Stimulated activated CD8-positive, alpha-beta memory T cell treated with anti-CD3 and anti-CD28 coated beads, Interleukin-12 subunit alpha, Interleukin-12 subunit beta, amount 100 ng/mL, for 4 hours (primary cell): ENCODE measurements at places on chromosomes 1 and 21.

DNA sequence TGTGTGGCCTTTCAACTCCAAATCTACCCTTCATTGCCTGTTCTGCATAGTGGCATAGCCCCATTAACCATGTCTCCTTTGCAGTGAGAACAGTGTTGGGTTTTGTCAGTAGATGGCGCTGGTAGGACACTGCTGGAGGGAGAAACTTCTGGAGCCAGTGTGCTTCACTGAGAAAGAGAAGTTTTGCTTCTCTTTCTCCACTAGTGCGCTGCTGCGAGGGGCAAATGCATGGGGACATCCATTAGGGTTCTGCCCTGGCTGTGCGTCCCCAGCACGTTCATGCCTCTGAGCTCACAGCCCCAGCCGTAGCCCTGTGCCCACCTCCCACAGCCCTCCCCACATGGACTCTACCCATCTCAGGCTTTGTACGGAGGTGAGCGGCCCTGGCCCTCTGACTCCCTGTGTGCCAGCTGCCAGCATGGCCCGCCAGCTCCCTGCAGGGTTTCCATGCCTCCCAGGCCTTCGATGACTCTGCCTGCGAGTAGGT, 53.1 kb downstream of the RIMS3 start:
- peak; percentile 36 for DNase-seq

- DNase-seq, result no peak
These were observed 772.3 kb upstream of the ADAMTS5 start for GRCh38 chr21:27739187-27739586.

GRCh38 chr1:154955718-154956543, at the start of gene PBXIP1:
Gene PBXIP1 (minus strand): TSS chr1:154956099. CDS start chr1:154953721, 2,378 bp downstream.
- DNase-seq, result peak; percentile 51

DNA sequence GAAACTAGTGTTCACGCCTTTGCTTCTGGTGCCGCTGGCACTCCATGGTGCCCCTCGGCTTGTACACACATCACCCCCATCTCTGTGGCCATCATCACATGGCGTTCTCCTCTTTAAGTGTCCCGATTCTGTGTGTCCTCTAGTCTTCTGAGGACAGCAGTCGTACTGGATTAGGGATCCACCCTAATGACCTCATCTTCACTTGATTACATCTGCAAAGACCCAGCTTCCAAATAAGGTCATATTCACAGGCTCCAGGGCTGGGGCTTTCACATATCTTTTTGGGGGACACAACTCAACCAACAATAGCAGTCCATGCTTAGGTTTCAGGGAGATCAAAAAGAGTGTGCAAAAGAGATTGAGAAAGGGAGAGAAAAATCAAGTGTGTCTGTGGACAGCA, 64.9 kb downstream of the HLCS start:
- no peak for DNase-seq

GRCh38 chr1:170225781-170226530, 80.2 kb downstream of the NTMT2 start:
- DNase-seq, result no peak

DNA sequence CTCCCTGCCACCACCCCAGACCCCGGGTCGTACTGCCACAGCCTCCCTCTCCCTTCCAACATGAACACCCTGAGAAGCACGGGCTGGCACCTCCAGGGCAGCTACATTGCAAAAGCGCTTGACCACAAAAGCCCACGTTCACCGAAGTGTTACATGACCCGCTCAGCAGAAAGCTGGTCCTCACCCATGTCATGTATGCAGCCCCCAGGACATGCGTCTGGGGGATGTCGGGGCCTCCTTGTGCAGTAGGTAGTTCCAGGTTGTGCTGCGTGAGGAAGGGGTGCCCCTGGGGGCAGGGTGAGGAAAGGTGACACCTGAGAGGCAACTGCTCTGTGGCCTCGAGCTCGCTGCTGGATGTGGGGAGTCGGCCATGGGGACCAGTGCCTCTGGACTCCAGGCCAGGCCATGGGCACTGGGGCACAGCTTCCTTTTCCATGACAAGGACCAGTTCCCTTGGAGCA, 102.0 kb upstream of the C1orf174 start:
- DNase-seq, result no peak

DNA sequence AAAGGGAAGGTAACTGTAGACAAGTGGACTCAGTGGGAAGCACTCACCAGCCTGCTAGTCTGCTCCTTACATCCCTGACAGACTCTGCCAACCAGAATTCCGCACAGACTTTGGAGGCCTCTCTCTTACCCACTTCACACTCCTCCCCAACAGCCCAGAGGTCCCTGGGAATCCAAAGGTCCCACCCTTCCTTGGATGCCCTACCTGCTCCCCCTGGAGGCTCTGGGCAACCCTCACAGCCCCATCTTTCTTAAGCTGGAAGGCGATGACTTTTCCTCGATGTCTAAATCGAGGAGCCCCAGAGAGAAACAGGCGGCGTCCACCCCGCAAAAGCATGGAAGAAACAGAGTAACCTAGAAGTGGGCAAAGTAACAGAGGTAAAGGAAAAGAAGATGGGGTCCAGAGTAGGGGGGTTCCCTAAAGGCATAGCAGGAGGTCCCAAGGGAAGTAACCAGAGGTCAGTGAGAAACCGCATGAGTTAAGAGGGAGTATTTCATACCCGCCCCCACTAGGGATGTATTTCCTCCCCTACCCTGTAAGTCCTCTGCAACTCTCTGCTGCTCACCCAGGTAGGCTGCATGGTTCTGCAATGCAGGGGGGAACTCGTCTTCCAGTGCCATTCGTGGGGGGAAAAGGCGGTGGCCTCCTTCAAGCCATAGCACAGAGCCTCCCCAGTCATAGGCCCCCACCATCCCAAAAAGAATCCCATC, 8.4 kb downstream of the ITGA10 start:
- no peak for DNase-seq

- no peak for DNase-seq
These were observed 82.7 kb downstream of the CDC7 start for GRCh38 chr1:91583326-91583755.

DNA sequence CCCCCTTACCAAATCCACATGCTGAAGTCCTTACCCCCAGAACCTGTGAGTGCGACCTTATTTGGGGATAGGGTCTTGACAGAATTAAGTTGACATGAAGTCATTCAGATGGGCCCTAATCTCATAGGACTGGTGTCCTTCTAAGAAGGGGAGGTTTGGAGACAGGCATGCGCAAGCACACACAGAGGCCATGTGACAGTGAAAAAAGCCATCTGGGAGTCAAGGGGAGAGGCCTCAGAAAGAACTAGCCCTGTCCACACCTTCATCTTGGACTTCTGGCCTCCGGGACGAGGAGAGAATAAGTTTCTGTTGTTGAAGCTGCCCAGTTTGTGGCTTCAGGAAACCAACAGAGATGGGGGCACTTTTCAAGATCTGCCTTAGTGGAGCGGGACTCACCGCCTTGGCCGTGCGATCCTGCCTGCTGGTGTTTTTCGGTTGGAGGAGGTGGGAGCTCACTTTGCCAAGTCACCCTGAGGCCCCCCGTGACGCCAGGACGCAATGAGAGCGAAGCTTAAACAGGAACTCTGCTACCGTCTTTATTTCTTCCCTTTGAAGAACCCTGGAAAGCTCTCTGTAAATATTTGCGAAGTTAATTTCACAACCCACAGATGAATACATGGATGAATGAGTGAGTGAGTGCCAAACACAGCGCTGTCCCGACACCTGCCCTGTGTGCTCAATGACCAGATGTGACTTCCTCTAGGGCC, 42.5 kb upstream of the C1orf174 start:
- DNase-seq, result no peak

GRCh38 chr1:188155261-188155660, 1326.5 kb downstream of the PLA2G4A start:
- DNase-seq, result no peak

- DNase-seq, result no peak
These were observed 37.4 kb downstream of the ACOT11 start for GRCh38 chr1:54585181-54586066.

GRCh38 chr1:54986025-54986424, 5.6 kb downstream of the TMEM61 start:
- DNase-seq, result no peak

GRCh38 chr1:35777109-35777508, 7.3 kb upstream of the CLSPN start:
- no peak for DNase-seq

GRCh38 chr1:67290236-67290635, 17.4 kb upstream of the IL12RB2 start:
- DNase-seq, result no peak

- DNase-seq, result no peak
These were observed 42.7 kb downstream of the HUNK start for GRCh38 chr21:31915566-31915965.

DNA sequence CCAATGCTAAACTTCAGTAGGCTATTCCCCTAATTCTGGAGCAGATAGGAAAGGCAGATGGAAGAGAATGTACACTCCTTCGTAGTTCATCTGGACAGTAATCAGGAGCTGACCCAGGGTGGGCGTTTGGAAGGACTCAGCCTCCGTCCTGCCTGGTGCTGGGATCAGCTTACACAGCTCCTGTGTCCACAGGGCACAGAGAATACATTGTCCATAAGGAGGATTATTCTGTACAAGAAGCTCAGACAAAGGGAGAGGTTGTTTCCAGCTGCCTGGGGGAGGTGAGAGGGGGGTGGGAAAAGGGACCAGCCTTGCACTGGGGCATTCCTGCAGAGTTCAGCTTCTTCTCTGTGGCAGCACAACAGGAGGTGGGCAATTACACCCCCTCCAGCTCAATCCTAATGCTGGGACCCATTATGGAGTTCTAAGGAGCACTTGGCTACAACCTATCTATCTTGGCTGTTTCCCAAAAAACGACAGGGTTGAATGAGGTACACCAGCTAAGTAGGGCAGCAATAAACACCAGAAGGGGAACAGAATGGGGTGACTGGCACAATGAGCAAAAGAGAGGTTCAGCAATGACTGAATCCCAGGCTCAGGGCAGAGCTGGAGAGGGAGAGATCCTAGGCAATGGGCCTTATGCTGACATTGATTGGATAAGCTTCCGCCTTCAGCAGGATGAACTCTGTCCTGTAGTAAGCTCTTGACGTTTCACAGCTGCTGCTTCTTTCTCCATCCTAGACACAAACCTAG, 7.4 kb downstream of the MED8 start:
- no peak for DNase-seq

- no peak for DNase-seq
These were observed 9.1 kb downstream of the CTSE start for GRCh38 chr1:206014601-206015000.

GRCh38 chr1:203278082-203278884, 27.0 kb upstream of the BTG2 start:
- no peak for DNase-seq

GRCh38 chr1:38183096-38183495, 136.5 kb upstream of the POU3F1 start:
- DNase-seq, result no peak

GRCh38 chr1:22639286-22639685, 2.9 kb downstream of the C1QA start:
- no peak for DNase-seq

DNA sequence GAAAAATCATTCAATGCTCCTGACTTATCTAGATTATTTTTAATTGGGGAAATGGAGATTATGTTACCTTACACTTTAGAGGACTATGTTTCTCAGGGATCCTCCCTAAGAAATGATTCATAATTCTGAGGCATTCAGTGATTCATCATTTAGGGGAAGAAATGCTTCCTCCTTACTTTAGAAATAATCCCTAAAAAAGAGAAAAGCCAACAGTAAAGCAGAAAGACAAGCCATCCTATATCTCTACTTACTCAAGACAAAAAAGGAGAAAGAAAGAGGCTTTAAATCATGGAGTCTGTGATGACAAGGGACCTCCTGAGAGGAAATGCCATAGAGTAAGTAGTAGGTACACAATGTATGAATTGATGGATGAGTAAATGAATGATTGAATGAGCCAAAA, 137.0 kb downstream of the BRINP2 start:
- DNase-seq, result no peak

DNA sequence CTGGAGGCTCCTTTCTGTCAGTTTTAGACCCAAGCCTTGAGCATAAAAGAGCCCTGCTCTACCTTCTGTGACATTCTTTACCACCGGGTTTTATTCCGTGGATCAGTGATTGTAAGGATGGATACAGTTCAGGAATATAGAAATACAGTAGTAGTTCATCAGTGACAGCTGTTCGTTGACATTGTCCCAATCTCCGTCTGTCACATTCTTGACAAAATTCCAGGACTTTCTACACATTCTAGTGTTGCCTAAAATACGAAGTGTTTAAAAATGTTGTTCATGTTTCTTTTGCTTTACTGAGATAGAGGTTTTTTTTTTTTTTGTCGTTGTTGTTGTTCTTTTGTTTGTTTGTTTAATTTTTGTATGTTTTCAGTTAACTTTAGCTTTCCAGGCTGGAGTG, 29.9 kb downstream of the MAP10 start:
- DNase-seq, result no peak

GRCh38 chr1:115976062-115976920, at the start of gene SLC22A15:
Gene SLC22A15 (plus strand): TSS chr1:115976513. CDS start chr1:115976628, 115 bp downstream.
- DNase-seq, result peak; percentile 23

DNA sequence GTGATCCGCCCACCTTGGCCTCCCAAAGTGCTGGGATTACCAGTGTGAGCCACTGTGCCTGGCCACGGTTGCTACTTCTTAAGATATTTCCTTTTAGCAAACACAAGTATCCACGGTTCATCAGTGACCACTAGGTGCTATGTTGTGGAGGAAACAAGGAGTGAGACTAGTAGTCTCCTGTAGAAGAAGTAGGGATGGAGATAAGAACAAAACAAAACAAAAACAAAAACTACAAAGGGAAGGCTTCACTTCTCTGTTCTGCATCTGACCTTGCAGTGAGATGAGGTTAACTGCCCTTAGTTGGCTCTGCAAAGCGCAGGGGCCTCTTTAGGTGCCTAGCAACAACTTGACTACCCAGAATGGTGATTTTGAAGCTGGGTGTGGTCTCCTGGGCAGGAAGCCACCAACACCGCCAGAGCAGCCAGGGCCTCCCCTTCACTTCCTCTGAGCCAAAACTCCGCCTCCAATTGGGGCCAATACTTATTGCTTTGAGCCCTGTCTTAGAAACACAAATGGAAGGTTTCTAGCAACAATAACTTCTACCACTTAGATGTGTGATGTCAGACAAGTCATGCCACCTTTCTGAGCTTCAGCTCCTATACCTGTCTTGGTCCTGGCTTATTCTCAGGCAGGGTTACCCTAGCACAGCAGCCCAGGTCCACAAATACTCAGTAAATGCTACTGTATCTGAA, 12.8 kb upstream of the CDC42 start:
- DNase-seq, result peak; percentile 65

GRCh38 chr1:203017692-203018091, 8.6 kb upstream of the PPFIA4 start:
- DNase-seq, result no peak

DNA sequence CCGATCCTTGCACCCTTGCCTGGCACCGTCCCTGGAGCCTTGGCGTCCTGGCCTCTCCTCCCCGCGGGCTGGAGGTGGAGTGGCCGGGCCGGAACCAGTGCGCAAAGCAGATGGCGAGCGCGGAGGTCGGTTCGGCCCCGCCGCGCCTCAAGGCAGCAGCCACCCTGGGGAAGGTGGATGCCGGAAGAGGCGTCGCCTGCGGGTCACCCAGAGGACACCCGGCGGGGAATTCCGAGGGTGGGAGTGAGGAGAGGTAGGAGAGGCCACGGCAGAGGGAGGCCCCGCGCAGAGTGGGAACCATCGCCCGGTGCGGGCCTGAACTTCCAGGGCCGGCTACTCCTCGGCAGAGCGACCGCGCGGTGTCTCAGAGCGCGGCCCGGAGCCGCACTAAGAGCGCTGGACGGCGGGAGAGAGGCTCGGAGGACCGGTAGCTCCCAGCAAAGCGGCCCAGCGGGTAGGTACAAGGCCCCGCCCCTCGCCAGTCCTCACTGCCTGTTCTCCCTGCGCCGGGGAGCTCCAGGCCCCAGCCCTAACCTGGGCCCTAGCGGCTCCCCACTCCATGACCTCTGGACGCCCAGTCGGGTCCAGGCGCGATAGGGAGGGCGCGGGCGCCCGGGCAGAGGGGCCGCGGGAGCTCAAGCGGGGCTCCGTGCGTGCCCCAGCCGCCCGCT, at the start of gene RNF207:
Gene RNF207 (plus strand): TSS at position 271 of the 671 bp plus-strand sequence. CDS start 417 bp downstream, outside the sequence.
- peak; percentile 28 for DNase-seq
